ENCODE measurements at places on chromosomes 3 and 15.

DNA sequence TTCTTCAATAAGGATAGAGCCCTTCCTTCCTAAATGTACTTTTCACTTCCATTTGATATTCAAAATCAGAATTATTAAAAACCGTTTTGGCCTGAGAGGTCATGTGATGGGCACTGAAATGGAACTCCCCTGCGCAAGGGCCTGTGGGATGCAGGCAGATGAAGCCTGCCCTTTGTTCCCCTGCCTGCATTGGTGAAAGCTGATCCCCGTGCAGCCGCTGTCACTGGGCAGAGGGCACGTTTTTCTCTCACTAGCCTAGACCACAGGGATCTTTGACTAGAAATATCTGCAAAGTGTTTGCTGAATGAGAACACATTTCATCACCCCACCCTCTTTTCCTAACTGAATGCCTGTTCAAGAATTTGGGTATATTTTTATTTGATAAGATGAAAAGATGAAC is 74.9 kb downstream of the TIPARP start:
- peak; percentile 64 for DNase-seq

GRCh38 chr15:51755790-51756189 is 4.4 kb downstream of the TMOD2 start:
- no peak for DNase-seq

DNA sequence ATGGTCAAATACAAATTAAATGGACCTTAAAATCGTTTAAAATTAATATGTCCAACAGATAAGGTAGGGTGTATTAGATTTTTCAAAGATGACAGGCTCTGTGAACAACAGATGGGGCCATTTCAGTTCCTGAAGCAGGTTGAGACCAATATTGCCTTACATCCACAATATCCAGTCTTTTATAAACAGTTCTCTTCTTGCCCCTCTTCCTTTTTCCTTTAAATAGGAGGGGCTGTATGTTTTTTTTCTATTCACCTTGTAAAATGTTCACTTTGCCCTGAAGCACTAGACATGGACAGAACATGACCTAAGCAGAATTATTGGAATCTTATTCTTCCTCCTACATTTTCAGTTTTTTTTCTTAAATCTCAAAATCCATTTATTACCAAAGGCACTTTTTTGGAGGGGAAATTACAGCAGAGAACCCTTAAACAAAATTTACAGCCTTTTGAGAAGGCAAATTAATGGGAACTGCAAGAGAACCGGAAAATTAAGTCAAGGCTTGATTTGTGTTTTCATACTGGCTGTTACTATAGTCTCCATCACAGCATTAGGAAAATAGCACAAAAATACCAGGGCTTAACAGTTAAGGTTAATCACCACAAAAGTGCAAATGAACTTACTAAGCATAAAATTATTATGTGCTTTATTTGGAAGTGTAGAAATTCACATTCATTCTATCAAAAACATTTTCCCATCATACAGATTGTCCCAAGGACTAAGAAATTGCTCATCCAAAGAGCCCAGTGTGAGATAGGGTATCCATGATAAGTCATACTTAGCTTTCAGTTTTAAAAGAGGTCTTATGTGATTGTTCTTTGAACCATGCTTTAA is 55.8 kb downstream of the CMSS1 start:
- no peak for DNase-seq

DNA sequence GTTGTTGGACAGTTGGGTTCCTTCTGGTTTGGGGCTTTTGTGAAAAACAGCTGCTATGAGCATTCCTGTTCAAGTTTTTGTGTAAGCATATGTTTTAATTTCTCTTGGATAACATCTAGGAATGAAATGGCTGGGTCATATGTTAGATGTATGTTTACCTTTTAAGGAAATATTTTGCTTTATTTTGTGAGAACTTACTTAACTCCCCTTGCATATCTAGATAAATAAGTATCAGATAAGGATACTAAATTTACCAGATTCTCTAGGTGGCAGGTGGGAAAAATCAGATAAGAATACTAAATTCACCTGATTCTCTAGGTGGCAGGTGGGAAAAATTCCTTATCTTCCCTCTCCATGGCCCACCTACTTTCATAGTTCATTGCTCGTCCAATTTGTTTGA is 1.1 kb upstream of the PLS1 start:
- DNase-seq = no peak

DNA sequence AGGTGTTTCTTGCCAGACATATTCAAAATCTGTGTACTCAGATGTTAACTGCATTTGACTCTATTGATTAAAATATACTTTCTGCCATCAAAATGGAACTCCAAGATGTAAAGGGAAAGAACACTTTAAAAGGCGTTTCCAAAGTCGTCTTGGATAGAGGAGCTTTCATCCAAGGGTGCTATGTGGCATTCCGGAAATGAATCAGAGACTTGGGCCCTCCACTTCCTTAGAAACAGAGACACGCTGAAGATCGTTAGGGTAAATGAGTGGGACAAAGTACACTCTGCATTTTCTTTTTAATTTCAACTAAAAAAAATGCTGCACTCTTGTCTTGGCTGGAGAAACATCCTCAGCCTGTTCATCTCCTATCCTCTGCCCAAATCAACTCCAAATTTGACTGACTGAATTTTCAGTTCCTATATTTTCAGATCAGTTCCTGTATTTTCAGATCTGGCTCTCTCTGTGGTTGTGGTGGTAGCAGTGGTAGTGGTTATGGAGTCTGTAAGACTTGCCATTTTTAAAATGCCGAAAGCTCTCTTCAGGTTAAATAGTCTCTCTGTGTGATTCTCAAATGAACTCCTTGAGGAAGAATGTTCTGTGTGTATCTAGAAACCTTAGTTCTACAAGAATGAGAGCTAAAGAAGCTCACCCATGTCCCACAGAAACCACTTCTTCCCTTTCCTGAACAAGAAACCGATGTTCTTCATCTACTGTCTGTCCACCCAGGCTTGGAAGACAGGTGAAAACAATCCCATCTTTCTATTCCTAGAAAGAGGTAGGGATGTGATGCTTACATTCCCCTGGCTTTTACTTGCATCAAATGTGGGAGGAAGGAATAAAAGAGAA is 156.8 kb upstream of the ICE2 start:
- DNase-seq = no peak

DNA sequence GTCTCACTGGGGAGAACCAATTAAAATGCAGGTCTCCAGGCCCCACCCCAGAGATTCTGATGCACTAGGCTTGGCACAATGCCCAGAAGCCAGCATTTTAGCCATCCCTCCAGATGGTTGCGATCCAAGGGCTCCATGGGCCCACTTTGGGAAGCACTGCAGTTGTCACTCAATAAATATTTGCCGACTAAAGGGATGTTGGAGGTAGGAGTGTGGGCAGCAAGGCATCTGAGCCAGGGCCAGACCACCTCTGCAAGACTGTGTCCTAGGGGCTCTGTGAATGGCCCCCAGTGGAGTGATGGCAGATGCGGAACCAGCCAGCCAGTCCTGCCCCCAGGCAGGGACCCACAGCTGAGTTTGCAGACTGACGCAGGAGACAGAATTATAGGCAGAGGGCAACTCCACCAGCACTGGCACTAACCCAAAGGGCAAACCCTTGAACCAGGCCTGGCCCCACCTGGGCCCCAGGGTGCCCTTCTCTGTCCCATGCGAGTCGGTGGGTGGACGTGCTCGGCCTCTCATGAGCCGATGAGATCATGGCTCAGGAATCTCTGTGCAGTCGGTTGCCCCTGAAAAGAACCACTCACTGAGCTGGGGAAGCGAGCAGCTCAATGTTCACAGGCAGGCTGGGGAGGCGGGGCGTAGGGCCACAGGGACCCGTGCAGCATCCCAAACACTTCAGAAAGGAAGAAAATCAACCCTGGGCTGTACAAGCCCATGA is 49.7 kb downstream of the SEMA5B start:
- no peak for DNase-seq

- DNase-seq = no peak
Measured at GRCh38 chr15:67137951-67138848, 72.8 kb downstream of the SMAD3 start.

DNA sequence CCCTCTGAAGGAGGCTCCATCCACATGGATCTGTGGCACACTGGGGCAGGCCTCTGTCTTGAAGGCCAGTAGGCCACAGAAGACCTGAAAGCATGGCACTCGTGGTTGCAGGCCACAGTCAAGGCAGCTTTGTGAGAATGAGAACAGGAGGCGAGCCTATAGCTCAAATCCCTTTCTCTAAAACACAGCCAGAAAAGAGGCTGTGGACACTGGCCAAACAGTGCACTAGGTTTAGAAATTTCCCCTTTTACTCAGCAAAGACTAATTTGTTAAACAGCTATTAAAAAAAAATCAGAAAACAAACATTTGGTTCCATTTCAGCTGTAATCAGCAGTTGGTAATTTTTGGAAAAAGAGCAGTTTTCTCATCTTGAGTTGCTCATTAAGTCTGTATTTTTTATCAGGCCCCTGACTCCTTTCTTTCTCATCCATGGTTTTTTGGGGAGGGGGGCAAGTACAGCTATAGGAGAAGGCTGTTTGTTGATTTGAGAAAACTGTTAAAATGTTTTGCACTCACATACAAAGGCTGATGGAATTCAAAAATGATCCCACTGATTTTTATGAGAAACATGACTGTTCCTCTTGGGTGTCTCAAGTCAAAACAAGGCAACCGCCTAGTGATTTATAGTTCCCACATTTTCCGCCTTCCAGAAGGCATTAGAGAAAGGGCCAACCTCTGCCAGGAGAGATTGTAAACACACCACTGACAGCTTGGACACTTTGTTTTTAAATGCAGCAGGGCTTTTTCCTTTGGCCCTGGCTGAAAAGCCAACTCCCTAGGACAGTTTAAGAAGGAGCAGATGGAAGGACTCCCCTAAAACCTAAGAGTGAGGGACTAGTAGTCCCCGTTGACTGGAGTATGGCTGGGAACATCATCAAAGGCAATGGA is 28.1 kb downstream of the PARP16 start:
- DNase-seq = no peak

DNA sequence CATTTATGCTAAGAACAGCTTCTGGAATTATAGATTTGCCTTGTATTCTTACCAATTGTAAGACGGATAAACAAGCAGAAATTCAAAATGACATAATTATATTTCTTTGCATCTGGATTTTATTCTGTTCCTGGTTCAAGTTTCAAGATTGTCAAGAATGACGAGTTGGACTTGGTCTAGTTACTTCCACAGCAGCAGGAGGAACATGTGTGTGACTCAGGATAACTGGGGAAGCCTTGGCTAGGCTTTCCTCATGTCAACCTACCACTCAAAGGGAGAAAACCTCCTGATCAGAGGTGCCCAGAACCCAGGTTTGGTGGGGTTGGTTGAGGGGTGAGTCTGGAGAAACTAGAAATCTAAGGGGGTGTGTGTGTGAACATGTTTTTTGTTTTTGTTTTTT is 259.7 kb downstream of the SOX2 start:
- DNase-seq = no peak

GRCh38 chr3:31668242-31668641 is 135.5 kb downstream of the STT3B start:
- no peak for DNase-seq

DNA sequence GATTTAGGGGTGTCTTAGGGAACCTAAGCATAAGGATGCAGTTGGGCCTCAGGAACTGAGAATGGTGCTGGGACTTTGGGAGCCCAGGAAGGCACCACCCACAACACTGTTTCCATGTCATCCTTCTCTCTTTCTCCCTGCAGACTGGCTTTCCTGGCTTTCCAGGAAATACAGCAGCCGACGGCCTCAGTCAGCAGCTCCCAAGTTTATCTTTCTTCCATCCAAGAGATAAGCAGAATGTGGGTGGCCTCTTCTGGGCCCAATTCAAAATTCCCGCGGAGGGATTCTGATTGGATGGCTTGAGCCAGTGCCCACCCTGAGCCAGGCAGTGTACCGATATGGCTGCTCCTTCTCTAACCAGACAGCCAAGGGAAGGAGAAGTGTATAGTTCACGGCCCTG is 4.5 kb upstream of the CLN6 start:
- DNase-seq = no peak

DNA sequence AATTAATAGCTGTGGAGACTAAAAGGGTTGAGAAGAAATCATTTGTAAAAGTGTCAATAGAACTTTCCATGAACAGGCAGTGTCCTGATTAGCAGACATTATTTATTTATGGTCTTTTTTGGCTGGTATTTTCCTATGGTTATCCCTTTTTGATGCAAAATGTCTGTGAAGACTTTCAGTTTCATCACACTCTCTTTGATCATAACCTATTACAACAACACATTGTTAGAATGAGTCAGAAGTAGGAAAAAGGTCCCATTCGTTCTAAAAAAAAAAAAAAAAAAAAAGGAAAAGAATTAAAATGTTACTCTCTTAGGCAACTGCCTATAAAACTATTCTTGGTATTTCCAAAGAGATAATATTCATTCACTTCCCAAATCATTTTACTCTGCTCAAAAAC is 62.1 kb downstream of the SLC49A4 start:
- peak; percentile 74 for DNase-seq

- DNase-seq = no peak
Measured at GRCh38 chr3:143856252-143856970, 8.1 kb upstream of the SLC9A9 start.

GRCh38 chr15:65887565-65887964 is 18.3 kb downstream of the RAB11A start:
- no peak for DNase-seq

DNA sequence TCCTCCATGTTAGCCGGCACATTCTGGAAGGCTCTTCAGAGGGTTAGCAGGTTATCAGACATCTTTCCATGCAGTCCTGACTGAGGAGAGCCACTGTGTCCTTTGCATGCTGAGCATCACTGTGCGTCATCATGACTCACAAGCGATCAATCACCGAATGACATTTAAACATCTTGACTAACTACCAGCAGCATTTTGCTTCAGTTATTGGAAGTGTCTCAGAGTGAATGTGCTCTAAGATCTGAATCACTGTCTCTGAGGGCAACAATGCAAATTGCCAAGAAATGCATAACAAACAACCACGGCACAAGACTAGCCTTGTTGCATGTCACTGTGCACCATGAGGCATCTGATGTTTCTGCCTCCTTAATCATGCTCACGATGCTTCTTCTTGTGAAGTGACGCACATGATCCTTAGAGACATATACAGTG is 18.3 kb upstream of the ATP8B4 start:
- no peak for DNase-seq

GRCh38 chr15:51846463-51847230 is 17.2 kb downstream of the TMOD3 start:
- DNase-seq = peak; percentile 41

GRCh38 chr15:39497759-39498565 is 82.9 kb upstream of the THBS1 start:
- DNase-seq = no peak

- DNase-seq = peak; percentile 67
Measured at GRCh38 chr3:196740481-196741248, 1.0 kb downstream of the PAK2 start.

DNA sequence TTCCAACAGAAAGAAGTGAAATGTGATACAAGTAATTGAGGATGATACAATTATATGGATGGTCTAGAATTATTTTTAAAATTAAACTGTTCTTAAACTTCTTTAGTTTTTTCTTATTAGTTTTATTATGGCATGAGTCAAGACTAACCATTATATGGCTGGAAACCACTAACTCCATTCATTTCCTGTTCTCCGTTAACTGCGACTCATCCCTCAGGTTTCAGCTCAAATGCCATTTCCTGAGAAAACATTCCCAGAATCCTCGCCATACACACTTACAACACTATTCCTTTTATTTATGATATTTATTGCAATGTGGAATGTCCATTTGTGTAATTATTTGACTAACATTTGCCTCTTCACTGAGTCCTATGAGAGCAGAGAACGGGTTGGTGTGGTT is 394.1 kb downstream of the SOX2 start:
- no peak for DNase-seq

All from fibroblast of gingiva (primary cell).